ENCODE measurements at places on chromosomes 11 and 22. TPM values are rescaled to one million over a fixed set of nuclear protein-coding genes. Genes with fewer than 3 reads are reported as not detected.
A peak's percentile ranks its signal among the peaks of the same experiment; 100 is the strongest.

DNA sequence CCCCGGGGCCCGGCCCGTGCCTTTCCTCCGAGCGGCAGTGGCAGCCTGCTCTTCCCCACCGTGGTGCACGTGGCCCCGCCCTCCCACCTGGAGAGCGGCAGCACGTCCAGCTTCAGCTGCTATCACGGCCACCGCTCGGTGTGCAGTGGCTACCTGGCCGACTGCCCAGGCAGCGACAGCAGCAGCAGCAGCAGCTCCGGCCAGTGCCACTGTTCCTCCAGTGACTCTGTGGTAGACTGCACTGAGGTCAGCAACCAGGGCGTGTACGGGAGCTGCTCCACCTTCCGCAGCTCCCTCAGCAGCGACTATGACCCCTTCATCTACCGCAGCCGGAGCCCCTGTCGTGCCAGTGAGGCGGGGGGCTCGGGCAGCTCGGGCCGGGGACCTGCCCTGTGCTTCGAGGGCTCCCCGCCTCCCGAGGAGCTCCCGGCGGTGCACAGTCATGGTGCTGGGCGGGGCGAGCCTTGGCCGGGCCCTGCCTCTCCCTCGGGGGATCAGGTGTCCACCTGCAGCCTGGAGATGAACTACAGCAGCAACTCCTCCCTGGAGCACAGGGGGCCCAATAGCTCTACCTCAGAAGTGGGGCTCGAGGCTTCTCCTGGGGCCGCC lies 11.9 kb downstream of the C22orf31 start:
- DNase-seq: no peak

- DNase-seq: no peak
These were observed 38.9 kb downstream of the OR10A6 start for GRCh38 chr11:7892059-7892699.

DNA sequence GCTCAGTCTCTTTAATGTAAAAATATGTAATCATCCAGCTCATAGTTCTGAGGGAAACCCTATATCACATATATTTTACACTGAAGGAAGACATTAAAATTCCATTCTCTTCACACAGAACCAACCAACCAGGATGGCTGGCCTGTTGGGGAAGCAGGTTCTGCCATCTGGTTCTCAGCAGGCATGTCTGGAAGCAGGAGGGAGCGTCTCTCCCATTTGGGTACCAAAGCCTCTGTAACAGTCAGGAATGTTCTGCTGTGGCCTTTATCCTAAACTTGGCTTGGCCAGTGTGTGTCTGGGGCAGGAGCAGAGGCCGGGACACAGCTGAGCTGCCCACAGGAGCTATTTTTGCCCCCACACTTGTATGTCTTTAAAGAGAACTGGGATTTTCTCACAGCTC lies 29.2 kb downstream of the SGSM3 start:
- DNase-seq: peak; percentile 87

- no peak for DNase-seq
These were observed 27.8 kb upstream of the ELFN2 start for GRCh38 chr22:37454857-37455686.

GRCh38 chr11:72041364-72042063 lies 38.8 kb downstream of the NUMA1 start:
- DNase-seq: peak; percentile 79

GRCh38 chr22:19638282-19639015 lies 75.9 kb upstream of the SEPTIN5 start:
- DNase-seq: no peak

GRCh38 chr11:73743045-73743444 lies 17.8 kb downstream of the RAB6A start:
- no peak for DNase-seq

- DNase-seq: no peak
These were observed 20.1 kb upstream of the KDM2A start for GRCh38 chr11:67098799-67099429.

NXPE4 gene
- total RNA-seq: not detected

PANX3 gene
- total RNA-seq: not detected

SNX15 gene
- 10.0 TPM for total RNA-seq

DEPDC5 gene
- 27.8 TPM for total RNA-seq
